ENCODE measurements at places on chromosomes 6 and 20.

DNA sequence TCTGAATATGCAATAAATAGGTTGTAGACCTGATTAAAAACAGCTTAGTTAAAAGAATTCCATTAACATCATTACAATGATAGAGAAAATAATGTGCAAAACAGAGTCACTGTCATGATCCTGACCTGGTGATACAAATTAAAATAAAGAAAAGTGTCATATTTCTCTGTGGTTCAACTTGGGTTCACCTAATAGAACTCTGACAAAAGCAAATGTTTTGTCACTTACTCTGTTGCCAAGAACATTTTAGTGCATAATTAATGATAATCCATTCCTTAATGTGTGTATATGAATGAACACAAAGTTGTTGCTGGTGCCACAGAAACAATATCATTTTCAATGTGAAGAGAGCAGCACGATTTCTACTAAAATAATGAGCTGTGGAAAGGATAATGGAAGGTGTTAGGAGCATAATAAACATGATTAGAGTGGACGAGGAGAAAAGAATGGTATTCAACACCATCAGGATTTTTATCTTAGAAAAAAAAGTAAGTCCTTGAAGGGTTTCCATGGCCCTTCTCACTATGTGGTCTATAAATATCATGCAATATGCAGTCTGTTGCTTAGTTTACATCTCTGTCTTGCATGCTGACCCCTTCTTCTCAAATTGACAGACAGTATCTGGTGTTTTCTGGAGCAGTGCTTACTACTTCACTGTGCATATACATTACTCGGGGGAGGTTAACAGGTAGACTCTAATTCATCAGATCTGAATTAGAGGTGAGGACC is 656.6 kb upstream of the MMS22L start:
- no peak for DNase-seq

GRCh38 chr20:621125-621756 is 11.1 kb upstream of the TCF15 start:
- no peak for DNase-seq

GRCh38 chr6:119290306-119290705 is 59.3 kb downstream of the MAN1A1 start:
- DNase-seq, result no peak

GRCh38 chr6:148497717-148498116 is 155.1 kb downstream of the SASH1 start:
- DNase-seq, result no peak

GRCh38 chr6:133761706-133762105 is 127.2 kb upstream of the TCF21 start:
- no peak for DNase-seq

- no peak for DNase-seq
Measured at GRCh38 chr6:35359744-35360348, 17.5 kb downstream of the PPARD start.

GRCh38 chr20:1317545-1318255 is 11.2 kb downstream of the SDCBP2 start:
- no peak for DNase-seq

DNA sequence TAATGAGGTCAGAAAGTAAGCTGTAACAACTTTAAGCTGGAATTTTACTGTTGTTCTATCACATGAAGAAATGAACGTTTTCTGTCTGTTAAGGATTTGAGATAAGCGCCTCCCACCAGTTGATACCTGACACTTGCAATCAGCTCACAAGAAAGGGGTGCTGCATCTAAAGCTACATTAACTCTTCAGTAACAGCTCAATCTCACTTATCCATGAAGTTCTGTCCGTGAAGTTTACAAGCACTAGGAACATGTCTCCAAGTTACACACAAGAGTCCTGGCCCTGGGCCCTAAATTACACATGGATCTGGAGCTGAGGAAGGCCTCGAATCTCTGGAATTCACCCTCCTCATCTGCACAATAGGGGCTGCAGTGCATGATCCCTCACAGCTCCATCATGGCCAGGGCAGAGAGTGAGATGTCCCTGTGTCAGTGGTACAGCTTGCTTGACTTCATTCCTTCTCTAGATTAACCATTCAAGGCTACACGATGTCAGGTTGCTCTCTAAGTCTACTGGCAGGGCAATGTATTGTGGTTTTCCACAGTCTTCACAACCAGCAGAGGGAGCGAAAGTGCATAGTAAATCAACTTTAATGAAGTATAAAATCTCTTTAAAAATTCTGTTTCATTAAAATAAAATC is 182.4 kb upstream of the MCHR2 start:
- no peak for DNase-seq

- no peak for DNase-seq
Measured at GRCh38 chr6:155400654-155400965, 55.0 kb downstream of the NOX3 start.

DNA sequence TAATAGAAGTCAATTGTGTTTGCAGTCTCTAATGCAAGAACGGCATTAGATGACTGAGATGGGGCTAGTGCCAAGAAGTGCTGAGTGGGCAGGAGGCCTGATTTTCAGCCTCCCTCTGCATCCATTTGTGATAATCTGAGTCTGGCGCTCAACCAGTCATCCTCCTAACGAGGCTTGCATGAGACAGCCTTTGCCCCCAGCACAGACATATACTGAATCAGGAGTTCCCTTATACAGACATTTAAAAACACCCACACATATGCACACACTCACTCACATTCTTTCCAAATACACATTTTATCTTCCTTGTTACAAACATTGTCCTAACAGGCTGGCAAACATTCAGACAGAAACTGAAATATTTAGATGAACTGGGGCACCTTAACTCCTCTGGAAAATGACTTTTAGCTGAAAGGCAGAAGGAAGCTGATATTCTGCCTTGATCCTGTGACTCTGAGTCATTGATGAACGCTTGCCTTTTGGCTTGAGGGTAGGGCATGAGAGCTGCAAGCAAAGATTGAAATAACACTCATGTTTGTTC is 562.3 kb downstream of the DHX35 start:
- no peak for DNase-seq

Measured in neural crest cell (in vitro differentiated cells).